ENCODE measurements at places on chromosomes 4 and X.

- no peak for DNase-seq
These were observed 116.8 kb downstream of the NAA11 start for GRCh38 chr4:79209081-79209480.

- no peak for DNase-seq
These were observed 56.8 kb downstream of the PCDH7 start for GRCh38 chr4:30776921-30777415.

- no peak for DNase-seq
These were observed 78.0 kb downstream of the ZFYVE28 start for GRCh38 chr4:2340272-2341061.

- DNase-seq: no peak
These were observed 2.7 kb downstream of the CLRN2 start for GRCh38 chr4:17517664-17518063.

GRCh38 chr4:104418286-104418685, 76.4 kb downstream of the CXXC4 start:
- DNase-seq: peak; percentile 52

- DNase-seq: no peak
These were observed 95.0 kb upstream of the TBL1X start for GRCh38 chrX:9369802-9370291.

DNA sequence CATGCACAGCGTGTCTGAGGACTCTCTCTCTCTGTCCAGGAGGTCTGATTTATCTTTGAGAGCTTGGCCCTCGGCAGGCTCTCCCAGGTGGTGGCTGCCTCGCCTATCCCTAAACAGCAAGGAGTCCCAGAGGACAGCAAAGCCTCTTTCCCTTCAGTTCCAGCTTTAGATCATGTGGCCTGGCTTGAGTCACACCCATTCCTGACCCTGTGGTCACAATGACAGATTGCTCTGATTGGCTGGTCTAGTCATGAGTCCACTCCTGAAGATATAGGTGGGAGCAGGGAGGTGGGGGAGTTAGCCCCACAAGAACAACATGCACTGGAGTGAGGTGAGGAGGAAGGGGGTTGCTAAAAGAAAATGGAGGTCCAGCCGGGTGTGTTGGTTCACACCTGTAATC, 12.1 kb upstream of the PORCN start:
- no peak for DNase-seq
